ENCODE measurements at places on chromosomes 16 and 17.

DNA sequence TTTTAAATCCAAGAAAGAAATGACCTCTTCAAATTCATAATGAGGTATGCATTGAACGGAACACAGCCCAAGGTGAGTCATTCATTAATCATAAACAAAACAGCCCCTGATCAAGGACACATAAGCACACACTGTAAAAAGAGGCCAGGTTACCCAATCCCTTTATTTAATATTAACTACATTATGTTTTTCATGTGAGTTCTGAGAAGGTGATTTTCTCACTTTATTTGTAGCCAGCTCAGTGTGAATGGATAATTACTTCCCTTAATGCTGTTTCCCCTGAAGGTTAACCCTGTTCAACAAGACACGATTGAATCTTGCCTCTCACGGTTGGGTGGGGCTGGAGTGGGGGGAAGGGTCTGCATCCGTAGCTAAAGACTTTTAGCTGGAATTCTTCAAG is 257.3 kb upstream of the SALL1 start:
- no peak for DNase-seq

GRCh38 chr17:74567397-74567796 is at the start of gene CD300H:
Gene CD300H (minus strand): TSS chr17:74567509.
- DNase-seq, result no peak

DNA sequence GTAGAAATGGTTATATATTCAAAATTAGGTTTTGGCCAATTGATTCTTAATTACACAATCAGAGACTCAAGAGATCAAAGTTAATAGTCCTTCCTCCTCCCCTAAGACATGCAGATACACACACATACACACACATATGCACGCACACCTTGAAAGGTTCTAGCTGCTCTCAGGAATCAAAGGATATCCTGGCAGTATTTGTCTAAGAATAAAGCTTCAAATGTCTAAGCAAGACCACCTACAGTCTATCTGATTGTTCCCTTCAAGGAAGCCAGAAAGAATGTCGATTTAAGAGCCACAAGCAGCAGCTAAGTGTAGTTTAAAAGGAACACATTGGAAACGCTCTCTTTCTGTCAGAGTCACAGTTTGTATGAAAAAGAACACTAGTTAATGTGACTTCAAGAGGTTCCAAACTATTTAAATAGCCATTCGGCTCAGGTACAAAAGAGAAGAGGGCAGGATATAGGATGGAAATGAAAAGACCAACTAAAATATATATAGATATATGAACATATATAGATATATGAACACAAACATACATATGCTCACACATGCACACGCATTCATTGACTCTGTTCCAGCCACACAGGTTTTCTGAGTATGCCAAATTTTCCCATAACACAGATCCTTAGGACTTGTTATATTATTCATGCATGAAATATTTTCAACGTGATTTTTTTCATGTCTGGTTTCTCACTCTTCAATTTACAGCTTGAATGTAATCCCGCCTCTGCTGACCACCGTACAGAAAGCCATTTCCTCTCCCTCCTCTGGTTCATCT is 79.0 kb downstream of the CDH8 start:
- DNase-seq, result no peak

- no peak for DNase-seq
Observed at GRCh38 chr17:57561072-57561861, 183.8 kb downstream of the CCDC182 start.

- DNase-seq, result no peak
Observed at GRCh38 chr16:49993579-49993978, 31.4 kb upstream of the CNEP1R1 start.

GRCh38 chr16:47940466-47940865 is 215.3 kb downstream of the ABCC12 start:
- no peak for DNase-seq

GRCh38 chr17:50557630-50558029 is 2.9 kb upstream of the CACNA1G start:
- no peak for DNase-seq

GRCh38 chr17:50501054-50501453 is 7.2 kb upstream of the MYCBPAP start:
- peak; percentile 65 for DNase-seq

- no peak for DNase-seq
Observed at GRCh38 chr17:81914103-81914850, 3.1 kb upstream of the PCYT2 start.

DNA sequence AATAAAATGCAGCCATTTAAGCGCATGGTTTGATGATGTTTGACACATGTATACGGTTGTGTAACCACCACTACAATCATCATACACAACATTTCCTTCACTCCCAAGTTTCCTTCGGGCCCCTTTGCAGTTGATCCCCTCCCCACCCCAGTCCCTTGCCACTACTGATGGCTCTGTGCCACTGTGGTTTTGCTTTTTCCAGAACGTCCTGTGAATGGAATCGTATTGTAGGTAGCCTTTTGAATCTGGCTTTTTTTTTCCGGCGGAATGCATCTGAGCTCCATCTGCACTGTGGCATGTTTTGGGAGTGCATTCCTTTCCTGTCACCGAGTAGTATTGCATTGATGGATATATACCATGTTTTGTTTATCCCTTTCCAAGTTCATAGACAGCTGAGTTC is 15.1 kb upstream of the MAP2K3 start:
- DNase-seq, result no peak

DNA sequence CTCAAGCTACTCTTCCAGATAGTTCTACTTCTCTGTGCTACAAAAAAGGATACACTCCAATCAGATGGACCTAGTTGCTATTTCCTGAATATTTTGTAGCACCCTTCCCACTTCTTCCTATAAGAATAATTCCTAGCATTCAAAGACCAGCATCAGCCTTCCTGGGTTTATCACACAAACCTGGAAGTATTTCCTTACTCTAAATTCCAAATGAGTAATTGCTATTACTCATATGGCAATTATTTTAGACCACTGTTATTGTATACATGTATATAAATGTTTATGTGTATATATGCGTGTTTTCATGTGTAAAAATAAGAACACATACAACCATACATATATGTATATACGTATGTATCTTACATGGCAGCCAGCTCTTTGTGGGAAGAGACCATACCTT is 130.6 kb downstream of the MYO1D start:
- DNase-seq, result no peak

DNA sequence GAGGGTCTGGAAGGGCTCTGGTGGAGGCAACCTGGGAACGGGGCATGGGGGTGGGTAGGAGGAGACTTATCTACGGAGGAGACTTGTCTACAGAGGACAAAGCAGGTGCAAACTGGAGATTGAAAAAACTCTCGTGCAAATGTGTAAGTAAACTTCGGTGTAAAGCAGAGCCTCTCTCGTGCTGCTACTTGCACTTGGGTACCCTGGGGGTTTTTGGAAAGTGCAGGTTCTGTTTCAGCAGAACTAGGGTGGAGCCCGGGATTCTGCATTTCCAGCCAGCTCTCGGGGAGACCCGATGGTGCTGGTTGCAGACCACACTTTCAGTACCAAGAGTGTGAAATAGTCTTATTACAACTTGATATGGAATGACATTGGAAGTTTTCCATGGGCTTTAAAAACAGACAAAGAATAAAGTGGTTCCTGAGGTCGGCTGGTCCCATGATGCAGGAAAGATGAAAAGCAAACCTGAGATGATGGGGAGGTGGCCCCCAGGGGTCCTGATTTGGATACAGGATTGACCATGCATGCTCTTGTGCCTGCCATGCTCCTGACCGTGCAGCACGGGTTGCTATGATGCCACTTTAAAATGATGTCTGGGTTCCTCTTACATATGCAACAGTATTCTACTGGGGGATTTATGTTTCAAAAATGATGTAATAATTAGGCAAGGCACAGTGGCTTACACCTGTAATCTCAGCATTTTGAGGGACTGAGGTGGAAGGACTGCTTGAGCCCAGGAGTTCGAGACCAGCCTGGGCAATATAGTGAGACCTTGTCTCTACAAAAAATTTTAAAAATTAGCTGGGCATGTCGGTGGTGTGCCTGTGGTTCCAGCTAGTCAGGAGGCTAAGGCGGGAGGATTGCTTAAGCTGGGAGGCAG is 69.3 kb downstream of the IRF8 start:
- DNase-seq, result no peak

DNA sequence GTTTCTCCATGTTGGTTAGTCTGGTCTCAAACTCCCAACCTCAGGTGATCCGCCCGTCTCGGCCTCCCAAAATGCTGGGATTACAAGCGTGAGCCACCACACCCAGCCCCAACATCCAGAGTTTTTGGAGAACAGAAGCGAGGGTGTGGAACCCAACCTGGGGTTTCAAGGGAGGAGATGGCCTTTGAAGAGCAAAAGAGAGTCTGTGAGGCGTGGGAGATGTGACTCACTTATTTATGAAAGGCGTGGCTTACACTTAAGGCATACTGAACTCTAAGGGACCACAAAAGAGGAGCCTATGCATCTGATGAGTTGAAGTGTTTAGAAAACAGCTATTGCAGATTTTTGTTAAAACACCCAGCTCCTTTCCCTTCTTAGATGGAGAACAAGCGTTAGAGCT is 18.9 kb downstream of the ARSG start:
- DNase-seq, result peak; percentile 52

DNA sequence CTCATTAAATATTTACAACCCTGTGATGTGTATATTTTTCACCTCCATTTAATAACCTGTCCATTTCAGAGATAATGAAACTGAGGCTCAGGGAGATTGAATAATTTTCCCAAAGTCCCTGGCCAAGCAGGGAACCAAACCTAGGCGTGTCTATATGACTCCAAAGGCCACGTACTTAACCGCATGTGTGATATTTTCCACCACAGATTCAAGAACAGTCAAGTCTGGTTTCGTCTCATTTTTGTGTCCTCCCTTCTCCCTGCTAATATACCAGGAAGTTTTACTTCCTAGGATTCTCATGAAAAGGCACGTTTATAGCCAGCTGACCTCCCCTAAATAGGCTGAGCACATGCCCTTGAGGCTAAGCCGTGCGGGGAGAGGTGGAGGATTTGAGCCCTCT is 15.3 kb downstream of the WFIKKN2 start:
- DNase-seq, result no peak

- no peak for DNase-seq
Observed at GRCh38 chr17:57926723-57927047, 28.5 kb downstream of the CUEDC1 start.

- no peak for DNase-seq
Observed at GRCh38 chr17:60909405-60909804, 231.8 kb downstream of the BCAS3 start.

DNA sequence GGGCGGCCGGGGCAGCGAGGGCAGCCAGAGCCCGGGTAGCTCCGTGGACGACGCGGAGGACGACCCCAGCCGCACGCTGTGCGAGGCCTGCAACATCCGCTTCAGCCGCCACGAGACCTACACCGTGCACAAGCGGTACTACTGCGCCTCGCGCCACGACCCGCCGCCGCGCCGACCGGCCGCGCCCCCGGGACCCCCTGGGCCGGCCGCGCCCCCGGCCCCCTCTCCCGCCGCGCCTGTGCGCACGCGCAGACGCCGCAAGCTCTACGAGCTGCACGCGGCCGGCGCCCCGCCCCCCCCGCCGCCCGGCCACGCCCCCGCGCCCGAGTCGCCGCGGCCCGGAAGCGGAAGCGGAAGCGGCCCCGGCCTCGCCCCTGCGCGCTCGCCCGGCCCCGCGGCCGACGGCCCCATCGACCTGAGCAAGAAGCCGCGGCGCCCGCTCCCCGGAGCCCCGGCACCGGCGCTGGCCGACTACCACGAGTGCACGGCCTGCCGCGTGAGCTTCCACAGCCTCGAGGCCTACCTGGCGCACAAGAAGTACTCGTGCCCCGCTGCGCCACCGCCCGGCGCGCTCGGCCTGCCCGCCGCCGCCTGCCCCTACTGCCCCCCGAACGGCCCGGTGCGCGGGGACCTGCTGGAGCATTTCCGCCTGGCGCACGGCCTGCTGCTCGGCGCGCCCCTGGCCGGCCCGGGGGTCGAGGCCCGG is 36.1 kb upstream of the ZC3H18 start:
- peak; percentile 84 for DNase-seq

DNA sequence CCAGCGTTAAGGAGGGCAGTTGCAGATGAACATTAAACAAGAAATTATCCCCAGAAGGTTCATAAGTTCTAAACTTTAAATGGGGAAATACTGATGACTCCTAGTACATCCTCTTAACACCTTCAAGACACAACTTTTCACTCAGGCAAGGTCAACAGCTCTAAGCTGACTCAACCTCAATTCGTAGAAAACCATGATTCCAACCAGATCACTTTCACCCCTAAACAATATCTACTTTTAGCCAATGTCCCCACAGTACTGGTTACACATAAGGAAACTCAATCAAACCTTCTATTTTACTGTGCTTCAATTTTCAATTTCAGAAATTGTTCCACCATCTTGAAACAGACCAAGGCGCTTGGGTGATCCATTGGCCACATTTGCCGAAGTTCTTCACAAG is 2.3 kb downstream of the CDYL2 start:
- no peak for DNase-seq

DNA sequence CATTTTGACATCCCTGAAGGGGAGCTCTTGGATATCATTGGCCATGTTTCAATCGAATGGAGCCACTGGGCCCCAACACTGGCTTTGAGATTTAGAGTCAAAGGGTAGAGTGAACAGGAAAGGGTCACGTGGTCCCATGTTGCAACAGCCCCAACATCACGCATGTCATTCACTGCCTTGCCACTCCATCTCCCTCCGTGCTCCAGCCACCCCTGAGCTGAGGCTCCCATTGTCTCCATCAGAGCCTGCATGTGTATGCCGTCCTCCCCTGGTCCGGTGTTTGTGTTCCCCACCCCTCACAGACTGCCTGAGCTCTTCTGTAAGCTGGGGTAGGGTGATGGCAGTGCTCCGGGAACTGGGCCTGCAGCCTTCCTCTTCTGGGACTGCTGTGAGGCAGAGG is 12.1 kb downstream of the NFE2L1 start:
- DNase-seq, result no peak

DNA sequence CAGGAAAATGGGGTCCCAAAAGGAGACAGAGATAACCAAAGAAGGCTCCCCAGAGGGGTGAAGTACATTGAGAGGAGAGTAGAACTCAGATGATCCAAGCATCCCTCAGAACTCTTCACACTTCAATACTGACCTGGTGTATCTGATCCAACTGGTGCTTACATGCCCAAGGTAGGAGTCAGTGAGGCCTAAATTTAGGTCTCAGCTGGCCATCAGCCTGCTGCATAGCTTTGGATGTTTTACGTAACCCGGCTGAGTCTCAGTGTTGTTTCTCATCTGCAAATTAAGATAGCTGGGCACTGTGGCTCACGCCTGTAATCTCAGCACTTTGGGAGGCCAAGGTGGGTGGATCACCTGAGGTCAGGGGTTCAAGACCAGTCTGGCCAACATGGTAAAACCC is 11.6 kb upstream of the GOSR2 start:
- no peak for DNase-seq

DNA sequence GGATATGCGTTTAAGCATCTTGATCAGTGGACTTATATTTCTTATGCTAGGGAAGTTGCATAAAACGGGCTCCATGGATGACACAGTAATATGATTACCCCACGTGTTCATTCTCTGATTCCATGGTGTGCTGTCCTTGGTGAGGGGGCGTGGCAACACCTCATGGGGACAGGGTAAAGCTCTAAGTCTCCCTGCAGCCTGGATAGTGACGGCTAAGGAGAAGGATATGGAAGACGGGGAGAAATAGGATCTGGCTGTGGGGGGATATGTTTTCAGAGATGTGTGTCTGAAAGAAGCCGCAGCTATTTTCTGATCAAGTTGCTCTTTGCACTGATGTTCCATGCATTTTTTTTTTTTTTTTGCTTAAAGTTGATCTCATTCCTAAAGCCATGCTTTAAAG is 84.3 kb downstream of the MARCHF10 start:
- DNase-seq, result no peak

Data from stimulated activated CD8-positive, alpha-beta memory T cell treated with anti-CD3 and anti-CD28 coated beads, Interleukin-4, amount 100 ng/mL, for 48 hours (primary cell).